Occipital lobe (tissue), 3 donors: ENCODE measurements at places on chromosomes 7 and 10. TPM values are rescaled to one million over a fixed set of nuclear protein-coding genes. Genes with fewer than 3 reads are reported as not detected.
A peak's percentile ranks its signal among the peaks of the same experiment; 100 is the strongest.

PDE6C gene
- total RNA-seq, result not detected

MEOX2 gene
- total RNA-seq, result 0.16 TPM

- DNase-seq, result no peak
These were observed 5.1 kb downstream of the SLC4A2 start for GRCh38 chr7:151064454-151064853.

GRM3 gene
- total RNA-seq, result 179 TPM

DNA sequence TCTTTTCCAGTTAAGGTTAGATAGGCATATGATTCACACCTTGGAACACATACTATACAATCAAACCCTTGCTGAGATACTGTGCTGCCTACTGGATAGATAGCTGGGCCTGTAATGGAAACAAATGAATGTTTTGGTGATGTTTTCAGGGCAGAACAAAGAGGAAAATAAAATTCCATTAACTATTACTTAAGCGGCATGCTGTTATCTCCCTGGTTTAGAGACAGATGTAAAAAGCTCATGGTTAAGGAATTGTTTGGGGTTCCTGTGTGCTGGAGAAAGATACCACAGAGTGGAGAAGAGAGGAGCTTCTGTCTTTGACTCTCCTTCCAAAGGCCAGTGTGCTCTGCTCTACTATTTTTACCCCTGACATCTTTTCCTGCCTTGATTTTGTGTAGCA, 341.1 kb downstream of the PLXDC2 start:
- no peak for DNase-seq

DNA sequence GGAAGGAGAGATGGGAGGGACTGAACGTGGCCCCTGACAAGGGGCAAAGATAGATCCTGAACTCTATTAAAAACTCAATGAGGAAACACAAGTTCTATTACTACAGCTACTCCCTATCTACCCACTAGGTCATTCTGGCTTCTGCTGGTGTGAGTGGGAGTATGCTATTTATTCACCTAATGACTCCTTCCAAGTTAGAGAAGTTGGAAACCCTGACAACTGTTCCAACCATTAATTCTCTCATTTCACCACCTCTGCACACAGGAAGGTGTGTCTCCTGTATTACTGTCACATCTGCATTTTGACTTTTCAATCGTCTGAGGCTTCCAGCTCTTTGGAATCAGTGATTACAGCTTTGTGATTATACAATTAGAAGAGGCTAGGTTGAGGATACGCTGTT, 169.4 kb upstream of the ADO start:
- no peak for DNase-seq

DNA sequence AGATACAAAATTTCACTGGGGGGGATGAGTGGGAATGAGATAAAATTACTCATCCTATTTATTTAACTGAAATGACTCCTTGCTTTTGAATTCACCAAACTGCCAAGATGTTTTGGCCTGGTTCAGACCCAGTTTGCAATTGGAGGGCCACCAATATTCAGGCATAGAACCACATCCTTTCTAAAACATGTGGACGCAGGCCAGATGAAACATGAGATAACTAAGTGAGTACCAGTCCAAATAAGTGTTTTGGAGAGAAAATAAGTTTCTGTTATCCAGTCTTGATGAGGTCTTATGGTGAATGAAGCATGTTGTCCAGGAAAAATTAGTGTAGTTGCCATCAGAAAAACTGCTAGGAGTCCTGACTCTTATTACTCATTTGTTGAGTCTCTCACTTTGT, 36.3 kb upstream of the PDK4 start:
- DNase-seq, result no peak

AASS gene
- 19.3 TPM for total RNA-seq

GRCh38 chr7:47179812-47180515, 401.9 kb downstream of the TNS3 start:
- DNase-seq, result peak; percentile 9
